ENCODE measurements at places on chromosomes 3 and 15.
A peak's percentile ranks its signal among the peaks of the same experiment; 100 is the strongest.

DNA sequence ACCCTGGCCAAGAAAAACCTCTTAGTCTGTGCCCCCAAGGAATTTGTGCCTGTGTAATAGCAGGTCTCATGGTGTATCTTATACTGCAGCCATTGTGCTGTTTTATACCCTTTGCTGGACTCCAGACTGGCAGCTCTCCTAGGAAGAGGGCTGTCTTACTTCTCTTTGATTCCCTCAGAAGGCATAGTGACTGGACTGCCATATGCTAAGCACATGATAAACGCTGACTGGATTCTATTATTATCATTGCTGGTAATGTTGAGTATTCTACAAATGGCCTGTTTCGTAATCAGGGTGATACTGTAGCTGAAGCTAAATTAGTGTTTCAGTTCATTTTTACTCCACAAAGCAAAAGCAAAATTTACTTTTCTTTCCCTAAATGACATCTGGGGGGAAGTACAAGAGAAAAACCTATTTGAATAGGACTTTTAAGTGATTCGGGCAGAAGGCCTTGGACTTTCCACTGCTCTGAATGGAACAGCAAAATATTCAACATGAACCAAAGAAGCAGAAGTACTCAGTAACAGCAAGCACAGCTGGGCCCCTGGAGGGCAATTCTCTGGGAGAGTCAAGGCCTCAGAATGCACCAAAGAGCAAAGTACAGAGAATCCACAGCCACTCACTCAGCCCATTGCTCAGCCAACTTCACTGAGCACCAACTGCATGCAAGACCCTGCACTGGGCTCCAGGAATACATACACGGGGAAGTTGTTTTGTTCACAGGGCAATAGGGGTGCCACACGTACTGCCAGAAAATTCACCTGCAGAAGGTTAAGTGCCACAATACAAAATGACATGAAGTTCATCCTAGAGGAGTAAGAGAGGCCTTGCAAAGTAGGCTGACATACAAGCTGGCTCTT lies 7.9 kb upstream of the BCL2A1 start:
- DNase-seq = no peak

GRCh38 chr3:24520101-24520495 lies 25.4 kb upstream of the THRB start:
- no peak for DNase-seq

- DNase-seq = no peak
Measured at GRCh38 chr15:42499858-42500609, 4.6 kb downstream of the SNAP23 start.

- no peak for DNase-seq
Measured at GRCh38 chr3:197613199-197613598, 57.4 kb upstream of the BDH1 start.

- no peak for DNase-seq
Measured at GRCh38 chr15:57503051-57503702, 88.5 kb upstream of the MYZAP start.

DNA sequence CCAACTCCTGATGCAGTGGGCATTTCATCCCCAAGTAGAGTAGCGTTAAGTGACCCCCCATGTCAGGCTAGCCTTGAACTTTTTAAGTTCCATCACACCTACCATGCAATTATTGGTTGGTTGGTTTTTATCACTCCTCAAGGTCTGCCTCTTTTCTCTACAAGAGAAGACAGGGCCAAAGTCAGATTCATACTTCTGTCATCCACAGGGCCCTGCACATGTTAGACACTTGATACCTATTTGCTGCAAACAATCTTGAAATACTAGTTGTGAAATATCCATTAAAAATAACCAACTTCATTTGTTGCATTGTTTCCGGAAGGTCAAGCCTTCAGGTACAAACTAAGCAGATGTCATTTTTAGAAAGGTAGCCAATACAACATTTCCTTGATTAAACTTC lies 1.2 kb downstream of the CMSS1 start:
- no peak for DNase-seq

DNA sequence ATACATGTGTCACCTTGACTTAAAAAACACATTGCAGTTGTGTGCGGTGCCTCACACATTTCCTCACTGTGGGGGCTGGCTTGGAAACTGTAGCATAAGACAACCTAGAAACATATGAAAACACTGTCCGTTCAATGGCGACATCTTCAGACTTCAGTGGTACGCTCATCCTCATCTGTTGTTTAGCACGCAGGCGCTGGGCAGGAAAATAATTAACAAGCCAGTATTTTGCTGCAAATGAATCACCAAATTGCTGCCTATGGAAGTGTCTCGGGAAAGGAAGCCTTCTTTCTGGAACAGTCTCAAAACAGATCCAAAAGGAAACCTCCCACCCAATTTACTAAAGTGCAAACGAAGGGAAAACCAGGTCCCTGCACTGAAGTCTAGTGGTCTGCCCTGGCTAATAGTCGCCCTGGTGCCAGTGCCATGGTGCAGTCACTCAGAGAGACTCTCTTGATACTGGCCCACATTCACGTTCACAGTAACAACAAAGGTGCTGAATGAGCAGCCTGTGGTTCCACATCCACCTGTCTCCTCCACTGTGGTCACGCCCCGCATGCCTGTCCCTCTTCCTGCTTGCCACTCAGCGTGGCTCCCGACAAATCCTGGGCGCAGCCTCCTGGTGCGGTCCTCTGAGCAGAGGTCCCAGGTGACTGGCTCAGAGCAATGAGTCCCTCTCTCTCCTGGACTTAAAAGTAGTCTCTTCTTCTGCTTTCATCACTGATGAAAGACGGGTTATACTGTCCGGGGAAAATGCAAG lies 35.6 kb upstream of the MUC13 start:
- DNase-seq = peak; percentile 11

- no peak for DNase-seq
Measured at GRCh38 chr15:80217327-80217900, 34.6 kb downstream of the CTXND1 start.

DNA sequence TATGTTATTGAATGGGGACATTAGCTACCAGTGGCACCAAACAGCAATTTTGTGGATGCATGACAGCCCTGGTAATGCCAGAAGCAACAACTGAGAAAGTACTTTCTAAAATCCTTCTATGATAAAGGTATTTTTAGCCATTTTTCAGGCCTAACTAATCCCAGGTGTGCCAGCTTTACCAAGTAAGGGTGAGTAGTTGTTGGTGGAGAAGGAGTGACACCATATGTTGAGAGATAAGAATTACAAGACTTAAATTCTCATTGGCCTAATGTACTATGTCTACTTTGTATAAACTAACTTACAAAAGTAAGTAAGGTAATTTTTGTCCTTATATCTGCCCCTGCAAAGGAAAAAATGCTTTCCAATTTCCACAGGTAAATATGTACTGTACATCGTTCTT lies 4.1 kb upstream of the COX17 start:
- DNase-seq = no peak

- DNase-seq = peak; percentile 4
Measured at GRCh38 chr3:126208606-126209256, 28.3 kb upstream of the ALDH1L1 start.

GRCh38 chr15:73052653-73053397 lies 562 bp downstream of the NEO1 start:
- peak; percentile 70 for DNase-seq

GRCh38 chr15:73781038-73781925 lies 28.1 kb upstream of the INSYN1 start:
- no peak for DNase-seq

GRCh38 chr15:69395991-69396390 lies 18.2 kb upstream of the KIF23 start:
- no peak for DNase-seq

DNA sequence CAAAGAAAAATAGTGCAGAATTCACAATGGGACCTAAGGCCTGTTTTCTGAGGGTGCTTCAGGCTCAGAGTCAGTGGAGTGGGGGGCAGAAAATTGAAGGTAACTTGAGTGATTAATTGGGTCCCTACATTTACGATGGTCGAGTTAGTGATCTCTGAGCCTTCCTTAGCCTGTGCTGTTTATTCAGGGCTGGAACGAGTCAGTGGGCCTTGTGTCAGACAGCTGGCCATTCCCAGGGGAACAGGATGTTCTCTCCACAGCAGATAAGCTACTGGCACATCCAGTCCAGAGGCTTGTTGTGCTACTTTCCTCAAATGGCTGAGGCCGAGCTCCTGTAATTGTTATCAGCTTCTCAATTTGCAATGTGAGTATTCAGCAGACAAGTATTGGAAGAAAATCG lies 29.2 kb upstream of the CNTN3 start:
- no peak for DNase-seq

GRCh38 chr3:142460689-142461088 lies 12.9 kb upstream of the XRN1 start:
- no peak for DNase-seq

GRCh38 chr15:34116620-34117019 lies 14.7 kb downstream of the PGBD4 start:
- no peak for DNase-seq

GRCh38 chr3:142315083-142315482 lies 89.7 kb upstream of the GK5 start:
- no peak for DNase-seq

GRCh38 chr15:52309154-52309548 lies 13.5 kb upstream of the MYO5C start:
- no peak for DNase-seq

DNA sequence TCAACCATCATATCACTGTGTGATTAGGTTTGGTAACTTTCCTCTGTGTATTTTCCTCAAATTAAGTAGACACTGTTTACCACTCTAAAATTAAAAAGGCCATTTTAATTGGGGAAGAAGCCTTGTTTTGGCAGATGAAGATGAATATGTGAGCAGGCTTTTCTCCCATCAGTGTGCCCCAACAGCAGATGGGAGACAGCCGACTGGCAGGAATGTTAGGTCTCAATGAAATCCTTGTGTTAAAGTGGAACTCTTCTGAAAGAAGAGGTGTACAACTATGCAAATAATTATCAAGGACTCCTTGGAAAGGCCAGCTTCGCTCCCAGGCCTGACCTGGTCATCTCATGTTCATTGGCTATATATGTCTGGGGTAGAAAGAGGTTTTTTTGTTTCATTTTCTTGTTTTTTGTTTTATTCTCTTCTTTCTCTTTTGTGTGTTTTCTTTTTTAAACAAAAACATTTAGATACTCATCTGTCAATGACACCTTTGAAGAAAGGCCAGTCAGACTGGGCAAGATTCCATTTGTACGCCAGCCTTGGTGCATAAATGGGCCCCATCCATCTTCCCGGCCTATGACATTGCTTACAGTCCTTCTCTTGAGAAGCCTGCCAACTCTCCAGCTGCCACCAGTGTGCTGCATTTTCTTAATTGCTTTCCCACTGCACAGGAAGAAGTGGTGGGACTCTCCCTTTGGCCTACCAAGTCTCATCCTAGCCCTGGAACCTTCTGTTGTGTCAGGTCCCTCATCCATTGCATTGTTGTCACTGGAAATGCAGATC lies 25.8 kb downstream of the LRTM1 start:
- DNase-seq = no peak

DNA sequence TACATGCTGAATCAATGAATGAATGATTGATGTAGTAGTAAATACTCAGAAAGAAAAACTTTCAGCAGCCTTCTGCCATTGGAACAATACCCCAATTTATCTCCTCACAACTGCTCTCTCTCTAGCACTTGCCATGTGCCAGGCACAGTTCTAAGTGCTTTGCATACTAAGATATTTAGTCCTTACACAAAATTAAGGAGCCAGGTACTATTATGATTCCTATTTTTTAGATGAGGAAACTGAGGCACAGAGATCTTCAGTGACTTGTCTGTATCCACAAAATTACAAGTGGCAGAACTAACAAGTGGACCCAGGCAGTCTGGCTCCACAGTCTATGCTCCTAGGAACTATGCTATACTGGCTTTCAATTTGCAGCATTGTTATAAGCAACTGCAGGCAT lies 279.2 kb downstream of the LSAMP start:
- DNase-seq = peak; percentile 40

DNA sequence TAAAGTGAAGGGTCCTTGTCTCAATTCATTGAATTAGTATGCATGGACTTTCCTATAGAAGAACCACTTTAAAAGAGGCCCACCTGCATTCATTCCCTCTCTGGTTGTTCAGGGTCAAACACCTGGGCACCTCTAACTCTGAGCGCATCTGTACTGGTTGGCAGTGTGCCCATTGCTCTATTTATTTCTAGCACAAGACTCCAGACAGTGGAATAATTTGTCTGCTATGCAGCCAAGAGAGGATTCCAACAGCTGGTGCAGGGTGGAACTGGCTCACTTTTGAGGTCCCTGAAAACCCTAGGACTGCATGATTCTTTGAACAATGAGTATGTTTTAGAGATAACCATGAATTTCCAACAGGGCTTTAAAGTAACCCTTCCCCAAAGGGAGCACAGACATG lies 57.9 kb downstream of the CCDC33 start:
- no peak for DNase-seq

DNA sequence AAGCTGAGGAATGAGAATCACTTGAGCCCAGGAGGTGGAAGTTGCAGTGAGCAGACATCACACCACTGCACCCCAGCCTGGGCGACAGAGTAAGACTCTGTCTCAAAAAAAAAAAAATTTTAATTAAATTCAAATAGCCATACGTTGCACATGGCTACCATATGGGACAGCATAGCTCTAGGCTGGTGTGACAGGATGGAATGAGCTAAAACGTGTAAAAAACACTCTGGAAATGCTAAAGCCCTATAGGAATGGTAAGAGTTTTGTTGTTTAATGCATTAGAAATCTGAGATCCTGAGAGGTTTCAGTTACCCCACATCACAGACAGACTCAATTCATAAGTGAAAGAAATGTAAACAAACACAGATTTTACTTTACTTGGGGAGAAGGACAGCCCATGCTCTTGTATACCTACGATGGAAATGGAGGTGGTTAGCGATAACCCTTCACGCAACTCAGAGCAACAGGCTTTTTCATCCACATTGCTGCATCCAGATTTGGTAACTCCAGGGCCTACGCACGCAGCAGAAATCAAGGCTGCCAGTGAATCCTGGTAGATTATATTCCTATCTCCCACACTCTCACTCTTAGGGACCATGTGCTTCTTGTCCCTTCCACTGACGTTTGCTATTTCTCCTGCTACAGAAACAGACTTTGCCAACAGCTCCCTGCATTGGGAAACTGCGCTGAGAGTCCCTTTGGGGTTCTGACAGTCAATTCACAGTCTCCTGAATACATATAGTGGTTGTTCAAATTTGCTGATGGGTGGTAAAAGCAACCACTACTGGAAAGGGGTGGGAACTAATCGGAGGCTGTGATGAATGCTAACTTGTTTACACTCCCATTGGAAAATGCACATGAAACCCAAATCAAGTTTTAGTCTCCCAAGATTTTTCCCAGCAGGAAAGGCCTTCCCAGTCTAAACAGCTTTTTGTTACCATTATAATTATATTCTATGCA lies 3.1 kb downstream of the SH3BP5 start:
- no peak for DNase-seq

All from hippocampal formation (tissue), 2 donors.